ENCODE measurements at places on chromosomes 11 and 22.

GRCh38 chr22:41175546-41175945 is 29.6 kb upstream of the L3MBTL2 start:
- DNase-seq, result no peak

GRCh38 chr11:101100601-101101000 is 29.0 kb downstream of the PGR start:
- DNase-seq, result no peak

- no peak for DNase-seq
These were observed 29.9 kb downstream of the LRFN4 start for GRCh38 chr11:66886671-66887221.

DNA sequence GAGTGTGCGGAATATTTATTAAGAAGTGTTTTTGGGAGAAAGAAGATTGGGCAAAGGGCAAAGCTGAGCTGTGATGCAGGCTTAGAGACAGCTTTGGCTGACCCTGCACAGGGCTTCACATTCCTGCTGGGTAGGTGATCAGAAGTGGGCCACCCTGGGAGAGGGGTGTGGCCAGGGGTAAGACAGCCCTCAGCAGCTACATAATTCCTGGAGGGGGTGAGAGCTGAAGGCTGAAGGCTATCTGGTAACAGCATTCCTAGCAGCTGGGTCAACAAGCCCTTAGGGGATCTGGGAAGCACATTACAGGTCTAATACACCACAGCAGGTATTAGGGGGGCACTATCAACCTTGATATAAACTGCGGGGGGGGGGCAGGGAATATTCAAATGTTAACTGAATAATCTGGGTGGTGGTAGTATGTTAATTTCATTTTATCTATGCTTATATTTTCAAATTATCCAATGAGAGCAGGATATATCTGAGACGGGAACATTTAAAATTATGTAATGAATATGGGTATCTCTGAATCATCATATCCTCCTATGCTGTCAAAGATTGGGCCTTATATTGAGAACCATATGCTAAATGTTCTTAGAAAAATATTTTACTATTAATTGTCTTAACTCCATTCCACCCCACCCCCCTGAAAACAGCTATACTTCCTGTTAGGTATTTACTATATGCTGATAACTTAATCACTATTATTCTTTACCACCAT is 5.9 kb downstream of the OOSP1 start:
- DNase-seq, result no peak

GRCh38 chr11:26622181-26622580 is 50.1 kb upstream of the MUC15 start:
- no peak for DNase-seq

DNA sequence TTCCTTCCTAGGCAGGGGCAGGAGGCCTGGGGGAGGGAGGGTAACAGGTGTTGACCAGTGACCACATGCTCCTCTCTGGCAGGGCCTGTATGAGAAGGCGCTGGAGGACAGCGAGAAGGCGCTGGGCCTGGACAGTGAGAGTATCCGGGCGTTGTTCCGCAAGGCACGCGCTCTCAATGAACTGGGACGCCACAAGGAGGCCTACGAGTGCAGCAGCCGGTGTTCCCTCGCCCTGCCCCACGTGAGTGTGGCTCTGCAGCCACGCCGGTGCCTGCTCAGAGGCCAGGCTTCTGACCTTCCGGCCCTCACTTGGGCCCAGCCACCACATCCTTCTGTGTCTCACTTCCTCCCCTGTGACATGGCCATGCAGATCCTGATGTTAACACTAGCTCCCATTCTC is 25.8 kb downstream of the ZC3H7B start:
- DNase-seq, result no peak

GRCh38 chr11:93784145-93784934 is at the start of gene MED17:
MED17 (plus strand) TSS chr11:93784282; CDS start chr11:93784514, 232 bp downstream.
- peak; percentile 74 for DNase-seq

Measured in HuH-7.5 (cell line).